Effector CD8-positive, alpha-beta T cell (primary cell): ENCODE measurements at places on chromosomes 4 and X.

GRCh38 chr4:183098019-183098722 is 886 bp upstream of the WWC2 start:
- DNase-seq, result no peak

DNA sequence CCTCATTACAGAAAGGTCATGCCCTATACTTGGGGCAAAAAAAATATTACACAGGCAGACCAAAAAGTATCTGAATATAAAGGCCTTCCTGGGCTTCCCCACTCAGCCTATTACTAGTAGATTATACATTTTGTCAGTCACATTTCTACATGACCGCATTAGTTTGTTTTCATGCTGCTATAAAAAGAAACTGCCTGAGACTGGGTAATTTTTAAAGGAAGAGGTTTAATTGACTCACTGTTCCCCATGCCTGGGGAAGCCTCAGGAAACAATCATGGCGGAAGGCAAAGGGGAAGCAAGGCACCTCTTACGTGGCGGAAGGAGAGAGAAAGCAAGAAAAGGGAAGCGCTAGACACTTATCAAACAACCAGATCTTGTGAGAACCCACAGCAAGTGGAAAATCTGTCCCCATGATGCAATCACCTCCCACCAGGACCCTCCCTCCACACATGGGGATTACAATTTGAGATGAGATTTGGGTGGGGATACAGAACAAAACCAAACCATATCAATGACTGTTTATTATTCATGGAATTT is 1312.0 kb downstream of the PCDH7 start:
- DNase-seq, result no peak

DNA sequence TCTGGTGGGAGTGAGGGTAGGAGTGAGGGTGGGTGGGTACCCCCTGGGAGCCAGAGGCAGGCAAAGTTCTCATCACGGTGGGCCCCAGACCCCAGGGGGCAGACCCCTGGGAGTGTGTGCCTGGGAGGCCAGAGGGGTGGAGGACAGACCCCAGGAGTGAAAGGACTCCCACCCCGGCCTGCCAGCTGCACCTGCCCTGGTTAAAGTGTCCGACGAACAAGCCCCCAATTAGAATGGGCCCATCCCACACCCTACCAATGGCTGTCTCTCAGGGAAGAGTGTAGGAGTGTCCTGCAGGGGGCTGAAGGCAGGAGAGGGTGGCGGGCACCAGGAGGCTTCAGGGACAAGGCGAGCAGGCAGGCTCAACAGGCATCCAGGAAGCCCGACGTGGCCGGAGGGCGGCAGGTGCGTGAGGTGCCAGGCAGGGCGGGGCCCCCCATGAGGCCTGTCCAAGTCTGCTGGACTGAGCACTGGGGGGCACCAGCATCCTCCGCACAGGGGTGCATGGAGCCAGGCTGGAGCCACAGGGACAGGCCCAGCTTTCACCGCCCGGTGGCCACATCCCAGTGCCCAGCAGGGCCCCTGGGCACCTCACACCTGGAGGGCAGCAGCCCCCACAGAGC is 8.7 kb downstream of the PDE6B start:
- no peak for DNase-seq

DNA sequence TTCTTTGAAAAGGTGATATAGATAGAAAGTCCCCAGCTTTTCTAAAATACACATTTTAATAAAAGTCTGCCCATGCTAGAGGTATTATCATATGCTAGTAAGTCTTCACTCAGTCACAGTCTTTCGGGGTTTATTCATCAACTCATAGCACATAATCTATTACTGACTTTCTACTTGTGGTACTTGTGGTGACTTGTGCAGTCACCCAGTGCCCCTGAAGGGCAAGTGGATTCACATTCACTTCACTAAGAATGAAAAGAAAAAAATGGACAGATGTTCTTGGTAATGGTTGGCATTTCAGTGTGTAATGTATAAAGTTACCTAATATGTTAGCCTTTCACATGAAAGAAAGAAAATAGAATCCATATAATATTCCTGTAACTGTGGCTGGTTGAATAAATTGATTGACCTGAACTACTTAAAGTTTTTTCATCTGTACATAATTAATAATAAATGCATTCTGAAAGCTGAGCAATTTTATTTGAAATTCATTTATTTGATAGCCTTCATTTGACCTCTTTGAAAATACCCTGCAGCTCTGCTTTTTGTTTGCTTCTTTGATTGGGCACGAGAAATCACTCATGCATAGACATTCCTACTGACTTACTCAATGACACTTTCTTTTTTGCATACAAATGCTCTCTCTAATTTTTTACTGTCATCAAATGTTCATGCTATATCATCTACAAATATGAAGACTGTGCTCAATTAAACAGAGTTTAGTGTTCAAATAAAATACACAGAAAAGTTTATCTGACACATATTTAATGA is 39.5 kb upstream of the ZNF330 start:
- no peak for DNase-seq
